ENCODE measurements at places on chromosomes 16 and 17.
A peak's percentile ranks its signal among the peaks of the same experiment; 100 is the strongest.

DNA sequence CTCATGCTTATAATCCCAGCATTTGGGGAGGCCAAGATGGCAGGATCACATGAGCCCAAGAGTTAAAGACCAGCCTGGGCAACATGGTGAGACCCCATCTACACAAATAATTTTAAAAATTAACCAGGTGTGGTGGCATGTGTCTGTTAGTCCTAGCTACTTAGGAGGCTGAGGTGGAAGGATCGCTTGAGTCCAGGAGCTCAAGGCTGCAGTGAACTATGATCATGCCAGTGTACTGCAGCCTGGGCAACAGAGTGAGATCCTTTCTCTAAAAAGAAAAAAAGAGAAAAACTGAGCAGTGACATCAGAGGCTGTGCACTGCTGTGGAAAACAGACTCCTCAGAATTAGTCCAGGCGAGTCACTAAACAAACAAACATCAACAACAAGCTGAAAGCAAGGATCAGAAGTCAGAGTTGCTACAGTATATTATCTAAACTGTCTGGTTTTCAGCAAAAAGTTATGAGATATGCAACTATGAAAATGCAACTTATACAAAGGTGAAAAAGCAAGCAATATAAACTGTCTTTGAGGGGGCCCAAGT, 39.3 kb downstream of the CBFB start:
- ATAC-seq: no peak

DNA sequence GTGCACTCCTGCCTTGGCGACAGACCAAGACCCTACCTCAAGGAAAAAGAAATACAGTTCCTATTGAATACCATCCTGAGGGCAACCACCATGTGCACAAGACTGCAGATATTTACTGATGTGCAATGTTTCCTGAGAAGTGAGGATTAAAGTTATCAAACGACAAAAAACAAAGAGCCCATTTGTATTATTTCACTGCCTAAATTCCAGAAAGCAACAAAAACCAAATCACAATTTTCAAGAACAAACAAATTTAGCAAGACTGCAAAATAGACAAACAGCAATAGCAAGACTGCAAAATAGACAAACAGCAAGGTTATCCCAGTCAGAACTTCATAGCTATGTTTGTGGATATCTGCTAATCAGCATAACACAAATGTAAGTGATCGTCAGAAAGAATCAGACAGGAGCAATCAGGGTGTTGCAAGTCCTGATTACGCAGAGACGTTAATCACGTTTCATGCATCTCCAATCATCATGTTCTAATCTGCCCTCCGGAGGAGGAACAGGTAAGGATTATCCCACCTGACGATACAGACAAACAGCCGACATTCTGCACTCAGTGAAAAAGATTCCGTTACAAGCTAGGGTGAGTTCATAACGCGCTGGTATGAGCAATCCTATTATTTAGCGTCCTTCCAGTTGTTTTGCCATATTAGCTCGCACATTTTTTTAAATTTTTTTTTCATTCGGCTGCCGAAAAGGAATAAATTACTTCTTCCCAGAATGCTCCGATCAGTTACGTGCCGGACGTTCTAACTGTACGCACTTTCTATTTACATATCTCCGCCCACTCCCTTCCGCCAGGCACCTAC, 2.9 kb downstream of the TMEM107 start:
- peak; percentile 87 for ATAC-seq

DNA sequence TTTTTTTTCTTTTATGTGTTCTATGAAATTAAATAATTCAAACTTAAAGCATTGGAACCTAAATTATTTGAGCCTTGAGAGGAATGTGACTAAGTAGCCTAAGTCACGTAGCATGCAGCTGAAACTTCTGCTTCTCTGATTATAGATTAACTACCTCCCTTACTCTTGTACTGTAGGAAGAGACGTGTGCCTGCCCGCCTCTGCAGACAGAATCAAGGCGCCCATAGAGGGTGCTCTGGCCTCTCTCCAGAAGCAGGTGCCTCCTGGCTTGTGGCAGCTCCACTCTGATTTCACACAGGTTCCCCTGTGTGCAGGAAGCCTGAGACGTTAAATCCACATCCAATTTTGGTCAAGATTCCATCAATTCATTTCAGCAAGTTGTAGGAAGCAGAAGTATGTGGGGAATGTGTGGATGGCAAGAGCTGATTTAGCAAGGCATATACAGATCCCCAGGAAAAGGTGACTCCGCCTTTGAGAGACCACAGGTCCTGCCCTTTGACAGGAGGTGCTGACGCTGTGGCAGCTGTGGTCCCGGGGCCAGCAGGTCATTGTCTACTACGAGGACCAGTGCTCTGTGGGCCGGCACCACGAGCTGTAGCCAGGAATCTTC, 1418.8 kb downstream of the CDH11 start:
- ATAC-seq: no peak

DNA sequence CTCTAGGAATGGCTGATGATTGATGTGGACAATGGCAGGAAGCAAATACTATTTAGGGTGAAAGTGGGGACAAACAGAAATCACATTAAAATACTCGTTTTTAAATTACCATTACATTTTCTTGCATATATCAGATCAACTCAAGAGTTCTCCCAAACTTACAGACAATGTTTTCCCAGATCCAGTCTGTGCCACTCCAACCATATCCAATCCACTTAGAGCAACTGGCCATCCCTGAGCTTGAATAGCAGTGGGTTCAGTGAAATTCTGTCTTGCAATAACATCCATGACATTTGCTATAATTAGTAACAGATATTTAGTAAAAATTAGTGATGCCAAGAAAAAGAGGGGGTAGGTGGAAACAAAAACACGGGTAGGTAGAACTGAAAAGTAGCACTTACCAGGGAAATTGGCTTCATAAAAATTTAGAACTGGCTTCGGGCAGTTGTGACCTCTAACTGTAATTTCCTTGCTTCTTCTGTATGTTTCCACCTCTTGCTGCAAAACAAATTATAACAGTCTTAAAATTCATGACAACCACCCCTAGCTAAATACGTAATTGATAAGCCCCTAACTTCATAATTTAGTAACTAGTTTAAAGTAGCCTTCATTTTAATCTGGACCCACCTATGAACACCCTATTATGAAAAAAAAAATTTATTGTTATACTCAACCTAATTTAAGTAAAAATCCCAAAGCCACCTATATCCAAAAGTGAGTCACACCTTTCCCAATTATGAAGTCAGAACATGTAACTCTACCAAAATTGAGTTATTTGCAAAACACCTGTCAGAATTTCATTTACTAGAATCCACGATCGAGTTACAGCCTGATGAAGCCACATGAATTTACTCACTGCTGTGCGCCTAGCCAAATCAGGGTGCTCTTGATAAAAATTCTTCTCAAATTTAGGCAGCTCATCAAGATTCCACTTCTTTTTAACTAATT, 2.0 kb downstream of the DDX5 start:
- ATAC-seq: no peak

GRCh38 chr17:42181851-42182207, 887 bp upstream of the KCNH4 start:
- ATAC-seq: no peak

DNA sequence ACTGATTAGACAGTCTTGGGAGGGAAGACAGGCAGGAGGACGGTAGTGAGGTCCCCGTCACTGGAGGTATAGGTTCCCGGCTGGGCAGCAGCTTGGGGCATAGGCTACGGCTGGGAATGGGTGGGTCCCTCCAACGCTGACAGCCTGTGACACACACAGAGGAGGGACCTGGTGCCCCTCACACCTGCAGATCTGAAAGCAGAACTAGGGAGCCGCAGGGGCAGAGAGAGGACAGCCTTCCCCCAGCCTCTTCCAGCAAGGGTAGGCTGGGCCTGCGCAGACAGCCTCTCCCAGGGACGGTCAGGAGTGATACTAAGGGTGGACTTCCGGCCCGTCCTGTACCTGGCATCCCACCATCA, 2.0 kb downstream of the P2RX1 start:
- ATAC-seq: no peak

GRCh38 chr16:31092330-31092729, 2.3 kb downstream of the VKORC1 start:
- no peak for ATAC-seq

GRCh38 chr17:56434610-56435009, 158.9 kb upstream of the NOG start:
- ATAC-seq: no peak

GRCh38 chr17:39261286-39261685, 35.5 kb upstream of the STAC2 start:
- ATAC-seq: peak; percentile 41

DNA sequence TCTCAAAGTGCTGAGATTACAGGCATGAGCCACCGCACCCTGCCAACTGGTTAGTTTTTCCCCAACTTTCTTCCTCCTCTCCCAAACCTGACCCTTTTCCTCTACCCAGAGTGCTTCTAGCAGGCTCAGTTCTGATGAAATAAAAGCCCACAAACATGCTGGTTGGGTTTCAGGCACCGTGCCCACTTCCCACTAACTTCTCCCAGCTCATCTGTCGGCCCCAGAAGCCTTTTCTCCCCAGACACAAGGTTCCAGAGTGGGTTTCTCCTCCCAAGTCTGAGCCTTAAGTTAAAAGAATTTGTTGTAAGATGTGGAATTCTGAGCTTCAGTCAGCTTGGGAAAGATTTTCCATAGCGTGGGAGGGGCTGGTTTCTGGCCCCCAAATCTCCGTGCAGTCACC, 11.5 kb upstream of the SCN4A start:
- no peak for ATAC-seq

DNA sequence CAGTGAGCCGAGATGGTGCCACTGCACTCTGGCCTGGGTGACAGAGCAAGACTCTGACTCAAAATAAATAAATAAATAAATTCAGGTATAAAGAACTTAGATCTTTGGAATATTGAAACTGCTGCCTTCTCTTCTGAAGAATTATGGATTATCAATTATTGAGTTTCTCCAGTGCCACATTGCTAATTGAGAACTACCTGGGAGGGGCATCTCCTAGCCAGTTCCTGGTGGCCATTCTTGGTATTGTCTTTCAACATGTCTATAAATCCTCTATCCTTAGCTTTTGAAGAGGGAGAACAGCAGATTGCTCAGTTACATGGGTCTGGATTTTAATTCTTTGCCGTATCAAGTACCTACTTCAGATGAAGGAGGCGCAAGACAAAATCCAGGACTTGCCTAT, 29.2 kb downstream of the CALCOCO2 start:
- no peak for ATAC-seq

DNA sequence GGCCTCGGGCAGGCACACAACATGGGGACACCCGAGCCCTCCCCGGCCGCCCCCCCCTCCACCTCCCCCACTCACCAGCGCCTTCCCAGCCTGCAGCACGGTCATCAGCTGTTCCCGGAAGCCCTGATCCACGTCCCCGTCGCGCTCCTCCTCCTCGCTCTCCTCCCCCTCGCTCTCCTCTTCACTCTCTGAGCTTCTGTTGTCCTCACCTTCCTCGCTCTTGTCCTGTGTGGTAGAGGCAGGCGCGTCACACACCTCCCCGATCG, 10.3 kb downstream of the MYBBP1A start:
- ATAC-seq: no peak

DNA sequence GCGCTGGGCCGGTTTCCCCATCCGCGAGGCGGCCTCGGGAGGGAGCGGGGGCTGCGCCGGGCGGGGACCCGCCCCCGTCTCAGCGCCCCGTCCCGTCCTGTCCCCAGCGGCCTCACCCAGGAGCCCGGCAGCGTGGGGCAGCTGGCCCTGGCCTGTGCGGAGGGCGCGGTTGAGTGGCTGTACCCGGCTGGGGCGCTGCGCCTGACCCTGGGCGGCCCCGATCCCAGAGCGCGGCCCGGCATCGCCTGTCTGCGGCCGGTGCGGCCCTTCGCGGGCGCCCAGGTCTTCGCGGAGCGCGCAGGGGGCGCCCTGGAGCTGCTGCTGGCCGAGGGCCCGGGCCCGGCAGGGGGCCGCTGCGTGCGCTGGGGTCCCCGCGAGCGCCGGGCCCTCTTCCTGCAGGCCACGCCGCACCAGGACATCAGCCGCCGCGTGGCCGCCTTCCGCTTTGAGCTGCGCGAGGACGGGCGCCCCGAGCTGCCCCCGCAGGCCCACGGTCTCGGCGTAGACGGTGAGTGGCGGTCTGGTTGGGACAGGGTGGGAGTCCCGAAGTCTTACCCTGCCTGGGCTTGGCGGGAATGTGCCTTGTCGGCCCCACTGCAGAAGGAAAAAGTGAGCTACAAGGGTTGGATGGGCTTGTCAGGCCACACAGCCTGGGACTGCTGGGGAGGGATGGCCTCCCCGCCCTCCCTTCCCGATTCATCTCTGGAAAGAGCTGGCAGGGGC, 720 bp downstream of the METRN start:
- ATAC-seq: peak; percentile 21

- ATAC-seq: no peak
Measured at GRCh38 chr17:79261355-79262072, 186.9 kb downstream of the ENGASE start.

DNA sequence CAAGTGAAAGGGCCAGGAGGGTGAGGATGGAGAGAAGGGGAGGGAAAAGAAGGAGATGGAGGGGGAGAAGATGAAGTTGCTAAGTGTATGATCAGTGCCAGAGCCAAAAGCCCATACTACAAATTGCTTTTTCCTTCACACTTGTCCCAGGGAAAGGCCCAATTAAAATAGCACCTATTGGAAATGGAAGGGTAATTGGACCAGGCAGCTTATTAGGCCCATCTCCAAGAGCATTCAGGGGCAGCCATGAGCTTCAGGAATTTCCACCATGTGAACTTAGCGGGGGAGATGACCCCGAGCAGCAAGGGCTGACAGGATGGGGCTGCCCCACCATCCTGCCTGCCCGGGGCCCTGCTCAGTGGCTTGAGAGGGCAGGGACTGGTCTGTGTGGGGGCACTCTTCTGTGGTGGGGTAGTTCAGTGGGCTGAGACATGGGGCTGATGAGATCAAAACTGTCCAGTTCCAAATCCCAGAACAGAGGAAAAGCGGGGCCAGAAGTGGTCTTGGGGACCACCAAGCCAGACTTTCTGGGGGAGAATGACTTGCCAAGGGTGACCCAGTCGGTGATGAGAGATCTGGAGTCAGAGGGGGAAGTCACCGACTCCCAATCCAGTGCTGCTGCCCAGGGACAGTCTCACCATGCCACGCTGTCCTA, 27.5 kb downstream of the GOSR2 start:
- no peak for ATAC-seq

DNA sequence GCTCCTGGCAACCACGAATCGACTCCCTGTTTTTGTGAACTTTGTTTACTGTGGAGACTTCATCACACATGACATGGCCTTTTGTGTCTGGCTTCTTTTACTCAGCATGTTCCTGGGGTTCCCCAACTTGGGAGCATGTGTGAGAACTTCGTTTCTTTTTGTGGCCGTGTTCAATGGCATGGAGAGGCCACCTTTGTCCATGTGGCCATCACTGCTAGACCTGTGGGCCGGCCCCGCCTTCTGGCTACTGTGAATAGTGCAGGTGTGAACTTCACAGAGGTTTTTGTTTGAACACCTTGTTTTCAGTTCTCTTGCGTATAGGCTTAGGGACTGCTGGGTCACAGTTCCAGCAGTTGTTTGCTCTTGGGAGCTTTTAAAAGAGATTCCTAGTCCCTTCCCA, 5.7 kb upstream of the SLC38A8 start:
- no peak for ATAC-seq

Data from activated CD4-positive, CD25-positive, alpha-beta regulatory T cell treated with anti-CD3 and anti-CD28 coated beads, Interleukin-2, amount 50 U/mL, for 24 hours (primary cell).